ENCODE measurements at places on chromosomes 2 and 18. TPM values are rescaled to one million over a fixed set of nuclear protein-coding genes. Genes with fewer than 3 reads are reported as not detected.

The FAHD2A gene
- 22.8 TPM for total RNA-seq

The ABCG8 gene
- not detected for total RNA-seq

The ZSCAN30 gene
- 6.1 TPM for total RNA-seq

The CNDP1 gene
- total RNA-seq = not detected

The AMER3 gene
- total RNA-seq = not detected

The IRS1 gene
- total RNA-seq = 16.9 TPM

The CRIM1 gene
- 132 TPM for total RNA-seq

The BUB1 gene
- 2.4 TPM for total RNA-seq

All from lower leg skin (tissue), 4 donors.